Caudate nucleus (tissue), 63 donors: ENCODE measurements at places on chromosomes 5 and 9.

GRCh38 chr9:114606068-114606467 lies 5.0 kb upstream of the TMEM268 start:
- no peak for DNase-seq

DNA sequence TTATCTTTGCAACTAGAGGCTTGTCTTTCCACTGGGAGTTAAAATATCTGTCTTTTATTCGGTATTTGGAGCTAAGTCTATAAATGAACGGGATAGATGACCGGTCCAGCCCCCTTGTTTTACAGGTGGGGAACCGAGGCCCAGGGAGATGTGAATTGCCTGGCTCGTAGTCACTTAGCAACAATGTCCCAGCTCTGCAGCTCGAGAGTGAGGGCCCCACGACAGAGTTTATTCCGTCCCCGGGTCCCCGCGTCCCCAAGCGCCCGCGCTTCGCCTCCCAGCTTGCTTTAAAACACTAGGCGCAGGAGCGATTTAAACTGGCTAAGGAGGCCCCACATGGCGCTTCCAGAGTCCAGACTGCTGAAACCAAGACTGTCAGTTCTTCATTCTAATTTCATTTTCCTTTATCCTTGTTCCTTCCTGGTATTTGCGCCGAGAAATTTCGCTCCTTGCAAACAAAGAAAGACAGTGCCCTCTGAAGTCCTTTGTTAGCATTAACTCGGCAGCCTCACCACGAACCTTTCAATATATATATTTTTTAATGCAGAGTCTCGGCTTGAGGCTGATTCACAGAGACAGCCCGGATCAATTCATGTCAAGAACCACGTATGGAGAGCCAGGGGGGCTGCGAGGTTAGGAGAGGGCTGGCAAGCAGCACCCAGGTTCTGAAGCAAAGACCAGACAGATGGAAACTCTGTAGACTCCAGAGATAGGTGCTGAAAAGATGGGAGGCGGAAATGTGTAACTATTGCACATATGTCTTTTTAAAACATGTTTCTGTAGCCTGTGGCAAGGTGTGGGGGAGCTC lies 1.4 kb upstream of the ENC1 start:
- DNase-seq: peak; percentile 49

DNA sequence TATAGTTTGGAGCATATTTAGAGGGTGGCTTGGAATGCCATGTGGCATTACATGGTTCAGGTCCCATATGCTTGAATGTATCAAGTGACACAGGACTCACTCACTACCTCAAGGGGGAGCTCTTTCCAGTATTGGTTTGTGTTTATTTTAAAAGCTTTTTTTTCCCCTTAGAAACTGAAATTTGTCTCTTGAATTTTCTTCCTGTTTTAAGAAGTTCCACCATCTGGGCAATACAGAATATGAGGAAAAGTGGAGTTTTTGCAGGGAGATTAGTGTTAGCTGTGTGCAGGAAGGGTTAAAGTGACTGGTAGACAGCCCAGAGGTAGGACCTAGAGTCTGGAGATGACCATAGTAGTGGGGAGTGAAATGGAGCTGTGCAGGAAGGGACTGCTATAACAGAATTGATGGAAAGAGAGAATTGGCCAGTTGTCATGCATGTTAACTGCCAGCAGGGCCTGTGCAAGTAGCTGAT lies 36.6 kb downstream of the CTNNA1 start:
- DNase-seq: no peak

GRCh38 chr5:142815469-142815868 lies 45.3 kb downstream of the ARHGAP26 start:
- no peak for DNase-seq

- DNase-seq: no peak
Observed at GRCh38 chr5:62494772-62495171, 82.2 kb downstream of the IPO11 start.

DNA sequence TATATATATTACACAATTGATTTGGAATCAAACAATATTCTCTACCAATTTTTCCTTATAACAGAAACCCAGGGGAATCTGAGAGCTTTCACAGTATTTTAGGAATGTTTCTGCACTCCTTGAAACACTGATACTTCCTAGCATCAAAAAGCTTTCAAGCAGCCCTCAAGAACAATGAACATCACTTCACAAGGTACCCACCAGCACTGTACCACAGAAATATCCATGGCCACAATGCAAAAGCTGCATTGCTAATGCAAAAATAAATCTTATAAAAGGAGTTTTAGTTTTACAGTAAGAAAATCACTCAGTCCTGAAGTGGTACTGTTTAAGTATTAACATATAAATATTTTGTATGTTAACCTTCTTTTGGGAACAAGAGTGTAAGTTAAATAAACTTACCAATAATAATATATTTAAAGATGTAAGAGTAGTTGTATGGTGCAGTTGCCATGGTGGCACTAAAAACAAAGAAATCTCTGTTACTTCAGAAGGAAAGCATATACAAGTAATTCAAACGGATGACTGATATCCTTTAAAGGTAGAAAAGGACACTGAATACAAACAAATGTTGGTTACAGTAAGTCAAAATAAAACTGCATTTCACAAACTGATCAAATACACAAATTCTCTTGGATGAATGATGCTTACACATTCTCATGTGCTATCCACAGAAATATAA lies 8.6 kb downstream of the RAB14 start:
- DNase-seq: no peak

GRCh38 chr5:143101121-143101520 lies 302.4 kb downstream of the NR3C1 start:
- no peak for DNase-seq

GRCh38 chr5:163005949-163006348 lies 431.4 kb upstream of the CCNG1 start:
- no peak for DNase-seq

DNA sequence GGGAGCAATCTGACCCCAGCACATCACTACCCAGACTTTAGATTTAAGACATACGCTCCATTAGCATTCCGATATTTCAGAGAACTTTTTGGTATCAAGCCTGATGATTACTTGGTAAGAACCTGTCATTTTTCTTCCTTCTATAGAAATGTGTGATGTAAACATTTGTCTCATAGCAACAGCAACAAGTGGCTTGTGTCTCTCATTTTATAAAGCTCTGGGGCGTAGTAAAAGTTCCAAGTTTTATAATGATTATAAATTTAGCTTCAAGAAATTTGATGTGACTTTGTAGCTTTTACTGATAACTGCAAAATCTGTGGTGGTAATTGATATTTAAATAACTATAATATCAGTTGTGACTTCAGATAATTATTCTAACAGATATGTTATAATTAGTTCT lies 137.2 kb downstream of the PRKACG start:
- DNase-seq: no peak

DNA sequence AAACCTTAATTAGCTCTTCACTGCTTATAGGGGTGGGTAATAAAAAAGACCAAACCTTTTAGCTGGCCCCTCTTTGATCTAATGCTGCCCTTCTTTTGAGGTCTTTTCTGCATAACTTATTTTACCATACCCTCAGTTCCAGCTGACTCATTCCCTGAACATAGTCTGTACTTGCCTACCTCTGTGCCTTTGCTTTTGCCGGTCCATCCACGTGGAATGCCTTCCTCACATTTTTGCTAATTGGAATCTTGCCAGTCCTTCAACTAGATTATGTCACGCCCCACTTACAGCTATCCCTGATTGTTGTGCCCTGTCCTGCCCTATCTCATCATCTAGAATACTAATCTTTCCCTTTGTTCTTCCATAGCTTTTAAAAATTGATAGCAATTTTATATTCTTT lies 44.2 kb downstream of the FAF2 start:
- DNase-seq: no peak

- DNase-seq: no peak
Observed at GRCh38 chr5:123156577-123157296, 67.7 kb downstream of the PRDM6 start.

DNA sequence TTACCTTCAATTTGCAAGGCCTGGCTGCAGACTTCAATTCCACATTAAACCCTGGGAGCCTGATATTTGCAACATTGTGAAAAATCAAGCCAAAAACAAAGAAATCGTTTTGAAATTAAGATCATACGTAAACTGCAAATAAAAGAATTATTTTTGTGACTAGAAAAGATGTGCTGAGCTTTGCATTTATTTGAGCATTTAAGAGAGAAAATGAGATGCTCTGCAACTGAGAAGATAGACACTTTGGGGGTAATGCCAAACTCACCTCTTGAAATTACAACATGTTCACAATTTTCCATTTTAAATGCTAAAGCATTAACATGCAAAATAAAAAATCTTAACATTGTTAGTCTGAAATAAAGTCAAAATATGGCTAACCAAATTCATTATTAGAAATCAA lies 46.6 kb downstream of the CSNK1A1 start:
- DNase-seq: no peak

DNA sequence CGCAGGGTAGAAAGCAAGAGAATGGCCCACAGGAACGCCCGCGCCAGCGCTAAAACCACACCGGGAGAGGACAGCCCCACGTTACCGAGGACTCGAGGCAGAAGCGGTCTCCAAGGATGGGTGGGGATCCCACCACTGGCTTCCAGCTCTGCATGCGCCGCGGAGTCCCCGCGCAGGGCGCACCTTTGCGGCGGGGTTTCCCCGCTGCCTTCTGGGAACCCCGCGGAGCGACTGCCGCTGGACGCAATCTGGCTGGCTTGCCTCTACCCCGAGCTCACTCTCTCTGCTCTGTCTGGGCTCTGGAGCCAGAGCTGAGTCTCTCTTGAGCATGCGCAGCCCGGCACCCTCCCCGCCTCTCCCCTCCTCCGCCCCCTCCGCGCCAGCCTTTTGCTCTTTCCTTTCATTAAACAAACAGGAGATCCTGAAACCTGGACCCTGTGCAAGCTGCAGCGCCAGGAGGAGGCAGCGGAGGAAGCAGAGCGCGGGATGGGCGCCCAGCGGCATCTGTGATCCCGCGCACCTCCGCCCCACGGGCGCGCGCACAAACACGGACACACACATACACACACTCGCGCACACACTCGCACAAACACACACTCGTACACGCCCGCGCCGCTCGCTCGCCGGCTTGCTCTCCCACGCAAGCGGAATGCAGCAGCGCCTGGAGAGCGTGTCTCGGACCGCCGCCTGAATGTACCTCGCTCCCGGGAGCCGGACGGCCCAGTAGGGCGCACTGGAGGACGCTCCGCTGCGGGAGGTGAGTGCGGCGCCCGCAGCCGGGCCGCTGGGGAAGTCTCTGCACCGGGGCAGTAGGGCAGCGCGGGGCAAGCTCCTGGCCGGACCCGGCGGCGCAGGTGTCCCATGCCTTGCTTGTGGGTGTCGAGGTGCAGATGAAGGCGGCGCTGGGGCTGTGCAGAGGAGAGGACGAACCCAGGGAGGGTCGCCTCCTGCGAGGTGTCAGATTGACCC lies at the start of gene PLPPR1:
Gene PLPPR1 (plus strand): TSS at position 382 of the 969 bp plus-strand sequence.
- peak; percentile 83 for DNase-seq

DNA sequence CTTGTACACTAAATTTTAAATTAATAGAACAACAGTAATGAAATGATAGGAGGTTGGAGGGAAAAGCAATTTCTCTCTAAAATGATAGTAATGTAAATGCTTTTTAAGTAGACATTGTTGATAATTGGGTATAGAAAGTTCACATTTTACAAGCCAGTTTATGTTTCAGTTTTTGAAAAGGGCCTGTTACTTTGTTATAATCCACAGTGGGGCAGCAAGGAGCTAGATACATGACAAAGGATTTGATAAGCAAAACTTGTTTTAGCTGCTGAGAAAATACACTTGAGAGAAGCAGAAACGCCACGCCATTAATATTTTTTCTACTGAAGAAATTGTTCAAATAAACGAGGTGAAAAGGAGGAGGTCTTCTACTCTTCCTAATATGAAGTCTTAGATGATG lies 30.2 kb downstream of the SREK1 start:
- DNase-seq: no peak

- DNase-seq: no peak
Observed at GRCh38 chr5:14411216-14411615, 170.4 kb upstream of the OTULINL start.

GRCh38 chr5:138720840-138721239 lies 32.4 kb upstream of the CTNNA1 start:
- DNase-seq: no peak

- DNase-seq: no peak
Observed at GRCh38 chr5:181052672-181053487, 12.8 kb downstream of the BTNL9 start.

- DNase-seq: no peak
Observed at GRCh38 chr9:81213456-81213855, 475.9 kb downstream of the TLE1 start.

DNA sequence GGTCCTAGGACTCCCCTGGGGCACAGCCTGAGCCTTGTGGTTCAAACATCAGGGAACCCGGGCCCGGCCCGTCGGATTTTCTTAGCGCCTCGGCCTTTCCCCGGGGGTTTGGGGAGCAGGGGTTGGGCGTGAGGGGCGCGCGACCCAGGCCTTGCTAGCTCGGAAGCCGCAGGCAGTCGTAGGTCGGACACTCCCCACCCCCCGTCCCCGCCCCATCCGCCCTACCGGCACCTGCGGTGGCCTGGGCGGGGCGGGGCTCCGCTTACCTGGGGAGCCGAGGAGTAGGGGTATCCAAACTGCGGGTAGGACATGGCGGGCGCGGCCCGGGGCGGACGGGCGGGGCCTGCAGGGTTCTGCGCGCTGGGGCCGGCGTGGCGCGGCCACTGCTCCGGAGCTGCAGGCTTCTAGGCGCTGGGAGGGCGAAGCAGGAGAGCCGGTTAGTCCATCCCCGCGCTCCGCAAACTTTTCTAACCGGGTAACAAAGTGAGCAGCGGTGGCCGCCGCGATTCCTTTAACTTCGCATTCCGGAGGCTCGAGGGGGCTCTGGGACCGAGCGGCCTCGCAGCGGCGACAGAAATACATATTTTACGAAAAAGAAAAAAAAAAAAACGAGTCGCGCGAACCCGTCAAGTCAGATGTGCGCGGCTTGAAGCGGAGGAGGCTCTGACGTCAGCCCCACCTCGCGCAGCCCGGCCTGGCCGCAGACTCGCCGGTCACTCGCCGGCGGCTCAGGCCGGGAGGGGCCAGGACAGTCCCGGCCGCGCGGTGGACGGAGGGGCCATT lies at the start of gene IRX4:
Gene IRX4 (minus strand): TSS at position 589 of the 783 bp plus-strand sequence. CDS start 278 bp downstream, at position 311.
- DNase-seq: no peak

GRCh38 chr5:54080831-54081230 lies 229.5 kb downstream of the ARL15 start:
- DNase-seq: no peak

DNA sequence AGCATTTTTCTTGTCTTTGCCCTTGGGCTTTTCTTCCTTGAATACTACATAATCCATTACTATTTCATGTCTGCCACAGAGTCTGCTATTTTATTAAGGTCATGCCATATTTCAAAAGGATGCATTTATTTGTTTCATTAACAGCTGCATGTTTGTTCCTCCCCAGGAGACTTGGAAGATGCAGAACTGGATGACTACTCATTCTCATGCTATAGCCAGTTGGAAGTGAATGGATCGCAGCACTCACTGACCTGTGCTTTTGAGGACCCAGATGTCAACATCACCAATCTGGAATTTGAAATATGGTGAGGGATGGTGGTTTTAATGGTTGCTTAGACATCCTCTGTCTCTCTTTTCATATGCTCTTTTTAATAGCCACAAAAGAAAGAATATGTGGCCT lies 4.0 kb downstream of the IL7R start:
- DNase-seq: no peak

DNA sequence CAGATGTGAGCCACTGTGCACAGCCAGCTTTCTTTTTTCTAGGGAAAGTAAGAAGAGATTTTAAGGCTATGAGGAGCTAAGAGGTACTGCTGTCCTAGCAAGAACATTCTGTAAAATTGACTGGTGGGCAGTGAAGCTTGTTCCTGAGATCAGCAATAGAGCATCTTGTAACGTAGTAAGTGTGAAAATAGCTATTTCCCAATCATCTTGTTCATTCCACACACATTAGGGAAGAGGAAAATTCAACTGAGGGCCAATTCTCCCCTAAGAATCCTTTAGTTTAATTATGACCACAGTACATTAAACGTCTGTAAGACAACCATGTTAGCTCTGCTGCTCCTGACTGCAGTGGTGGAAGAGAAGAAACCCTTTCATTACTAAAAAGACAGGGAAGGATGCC lies 246.2 kb downstream of the EFNA5 start:
- DNase-seq: no peak
